NCI-H748 treated with DMSO at 0.1 percent for 48 hours (cell line): ENCODE measurements at places on chromosomes 11 and 22.

DNA sequence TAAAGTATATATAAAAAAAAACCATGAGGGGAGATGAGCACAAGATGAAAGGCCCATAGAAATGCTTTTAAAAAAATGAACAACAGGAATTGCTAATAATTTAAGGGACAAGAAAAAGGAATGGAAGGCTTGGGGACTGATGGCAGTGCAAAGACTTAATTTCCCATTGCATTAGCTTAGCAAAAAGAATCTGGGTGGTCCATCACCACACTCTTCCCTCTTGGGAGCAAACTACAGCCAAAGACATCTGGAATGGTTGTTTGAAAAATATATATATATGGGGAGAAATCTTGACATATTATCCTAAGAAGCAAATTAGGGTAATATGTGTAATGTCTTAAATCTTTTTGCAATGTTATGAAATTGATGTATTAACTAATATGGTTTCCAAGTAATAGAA, 727.1 kb downstream of the METTL15 start:
- no peak for DNase-seq

DNA sequence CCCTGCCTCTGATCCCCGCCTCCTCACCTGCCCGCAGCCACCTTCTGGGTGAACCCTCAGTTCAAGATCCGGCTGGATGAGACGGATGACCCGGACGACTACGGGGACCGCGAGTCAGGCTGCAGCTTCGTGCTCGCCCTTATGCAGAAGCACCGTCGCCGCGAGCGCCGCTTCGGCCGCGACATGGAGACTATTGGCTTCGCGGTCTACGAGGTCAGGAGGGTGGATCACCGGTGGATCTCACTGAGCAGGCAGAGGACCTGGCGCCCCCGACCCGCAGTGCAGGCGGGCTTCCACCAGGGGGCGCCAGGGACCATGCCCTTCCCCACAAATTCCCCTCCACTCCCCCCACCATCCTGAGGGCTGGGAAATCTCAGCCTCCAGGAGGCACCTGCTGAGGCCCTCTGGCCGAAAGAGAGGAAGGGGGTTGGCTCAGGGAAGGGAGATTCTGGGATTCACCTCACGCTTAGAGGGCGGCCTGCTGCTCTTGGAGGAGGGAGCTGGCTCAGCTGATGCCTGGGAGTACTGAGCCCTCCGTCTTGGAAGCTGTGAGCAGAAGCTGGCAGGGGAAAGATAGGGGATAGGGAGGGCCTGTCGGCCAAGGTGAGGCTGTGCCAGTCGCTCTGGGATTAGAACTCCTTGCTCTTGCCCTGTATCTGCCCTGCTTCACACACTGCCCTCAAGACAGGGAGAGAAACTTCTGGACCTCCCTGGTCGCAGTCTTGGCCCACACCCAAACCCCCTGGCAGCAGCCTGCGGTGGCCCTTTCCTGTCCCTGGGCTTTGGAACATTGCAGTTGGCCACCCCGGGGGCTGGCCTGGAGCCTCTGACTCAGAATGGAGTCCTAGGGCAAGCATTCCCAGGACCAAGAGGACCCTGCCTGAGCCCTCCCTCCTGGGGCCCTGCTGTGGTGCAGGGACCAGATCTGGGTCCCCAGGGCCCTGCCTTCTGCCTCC, 23.2 kb downstream of the CAPN1 start:
- DNase-seq, result no peak

DNA sequence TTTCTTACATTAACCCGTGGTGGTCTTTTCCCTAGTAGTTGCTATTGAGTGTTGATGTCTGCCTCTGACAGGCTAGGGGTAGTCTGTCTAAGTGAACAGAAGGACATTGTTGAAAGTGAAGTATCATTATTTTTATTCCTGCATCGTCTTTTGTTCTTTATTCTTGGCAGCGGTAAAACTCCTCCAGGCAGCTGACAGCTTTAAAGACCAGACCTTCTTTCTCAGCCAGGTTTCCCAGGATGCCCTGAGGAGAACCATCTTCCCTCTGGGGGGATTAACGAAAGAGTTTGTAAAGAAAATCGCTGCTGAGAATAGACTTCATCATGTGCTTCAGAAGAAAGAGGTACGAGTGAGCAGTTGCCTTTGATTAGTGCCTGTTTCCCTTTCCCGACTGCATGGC, 14.6 kb downstream of the TRMU start:
- no peak for DNase-seq

DNA sequence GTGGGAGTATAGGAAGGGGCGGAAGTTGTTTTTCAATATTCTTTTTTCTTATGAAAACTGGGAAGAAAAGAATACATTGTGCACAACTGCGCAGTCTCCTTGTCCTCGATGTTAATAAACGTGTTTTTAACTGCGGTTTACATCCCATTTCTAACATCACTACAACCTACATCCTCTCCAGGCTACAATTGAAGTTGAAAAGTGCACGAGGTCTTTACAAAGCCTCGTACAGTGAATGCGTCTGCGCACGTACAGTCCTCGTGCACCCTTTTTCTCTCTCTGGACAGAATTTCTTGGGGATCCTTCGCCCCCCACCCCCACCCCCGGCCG, 102.4 kb downstream of the WT1 start:
- no peak for DNase-seq

DNA sequence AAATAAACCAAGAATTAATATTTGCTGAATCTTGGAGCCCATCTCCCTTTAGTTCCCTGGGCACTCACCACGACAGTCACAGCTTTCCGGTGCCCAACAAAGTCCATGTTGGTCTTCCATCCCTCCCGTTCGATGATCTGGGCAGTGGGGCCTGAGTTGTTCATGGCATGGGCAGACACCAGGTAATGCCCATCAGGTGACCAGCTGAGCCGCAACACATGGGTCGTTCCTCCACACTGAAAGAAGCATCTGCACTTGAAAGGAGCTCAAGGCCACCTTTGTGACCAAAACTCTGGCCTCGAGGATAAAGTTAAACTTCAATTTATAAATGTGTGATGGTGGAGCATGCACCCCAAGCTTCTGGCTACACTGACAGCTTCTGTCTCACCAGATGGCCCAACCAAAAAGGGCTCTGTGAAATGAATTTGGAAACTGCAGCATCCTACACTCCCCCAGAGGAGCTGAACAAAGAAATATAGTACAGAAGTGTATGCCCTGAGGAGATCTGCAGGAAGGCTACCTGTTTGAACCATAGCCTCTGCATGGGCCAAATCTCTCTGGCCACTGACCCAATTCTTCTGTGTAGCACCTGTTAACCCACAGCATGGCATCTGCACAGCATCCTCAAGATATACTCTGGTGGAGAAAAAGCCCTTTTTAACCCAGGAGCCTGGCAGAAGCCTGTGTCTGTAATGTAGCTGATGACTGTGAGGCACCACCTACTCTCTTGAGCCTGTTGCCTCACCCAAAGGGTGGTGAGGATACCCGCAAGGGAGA, 37.1 kb downstream of the HIRA start:
- no peak for DNase-seq

GRCh38 chr11:83687787-83688186, 401.6 kb upstream of the CCDC90B start:
- DNase-seq, result no peak

GRCh38 chr11:68828957-68829356, 12.8 kb downstream of the CPT1A start:
- no peak for DNase-seq

GRCh38 chr11:128525411-128526243, 61.7 kb downstream of the ETS1 start:
- DNase-seq, result peak; percentile 14
